ENCODE measurements at places on chromosomes 12 and 14. TPM values are rescaled to one million over a fixed set of nuclear protein-coding genes. Genes with fewer than 3 reads are reported as not detected.

DNA sequence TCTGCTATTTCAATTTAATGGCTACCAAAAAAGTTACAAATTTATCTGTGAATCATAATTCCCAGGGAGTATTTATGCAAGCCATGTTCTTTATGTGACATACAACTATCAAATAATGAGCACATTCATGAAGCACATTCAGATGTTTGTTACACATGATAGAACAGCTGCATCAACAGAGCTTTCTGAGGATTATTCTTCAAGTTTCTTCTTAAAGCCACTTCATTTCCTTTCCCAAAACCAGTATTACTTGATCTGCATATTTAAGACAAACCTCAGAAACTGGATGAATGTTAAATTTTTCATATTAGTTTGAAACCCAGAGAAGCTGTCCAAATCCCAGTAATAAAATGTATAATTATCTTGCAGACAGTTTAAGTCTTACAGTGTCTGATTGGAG, 73.6 kb upstream of the SOX5 start:
- no peak for DNase-seq

The RNASE3 gene
- not detected for total RNA-seq

The TMBIM6 gene
- 818 TPM for total RNA-seq

DNA sequence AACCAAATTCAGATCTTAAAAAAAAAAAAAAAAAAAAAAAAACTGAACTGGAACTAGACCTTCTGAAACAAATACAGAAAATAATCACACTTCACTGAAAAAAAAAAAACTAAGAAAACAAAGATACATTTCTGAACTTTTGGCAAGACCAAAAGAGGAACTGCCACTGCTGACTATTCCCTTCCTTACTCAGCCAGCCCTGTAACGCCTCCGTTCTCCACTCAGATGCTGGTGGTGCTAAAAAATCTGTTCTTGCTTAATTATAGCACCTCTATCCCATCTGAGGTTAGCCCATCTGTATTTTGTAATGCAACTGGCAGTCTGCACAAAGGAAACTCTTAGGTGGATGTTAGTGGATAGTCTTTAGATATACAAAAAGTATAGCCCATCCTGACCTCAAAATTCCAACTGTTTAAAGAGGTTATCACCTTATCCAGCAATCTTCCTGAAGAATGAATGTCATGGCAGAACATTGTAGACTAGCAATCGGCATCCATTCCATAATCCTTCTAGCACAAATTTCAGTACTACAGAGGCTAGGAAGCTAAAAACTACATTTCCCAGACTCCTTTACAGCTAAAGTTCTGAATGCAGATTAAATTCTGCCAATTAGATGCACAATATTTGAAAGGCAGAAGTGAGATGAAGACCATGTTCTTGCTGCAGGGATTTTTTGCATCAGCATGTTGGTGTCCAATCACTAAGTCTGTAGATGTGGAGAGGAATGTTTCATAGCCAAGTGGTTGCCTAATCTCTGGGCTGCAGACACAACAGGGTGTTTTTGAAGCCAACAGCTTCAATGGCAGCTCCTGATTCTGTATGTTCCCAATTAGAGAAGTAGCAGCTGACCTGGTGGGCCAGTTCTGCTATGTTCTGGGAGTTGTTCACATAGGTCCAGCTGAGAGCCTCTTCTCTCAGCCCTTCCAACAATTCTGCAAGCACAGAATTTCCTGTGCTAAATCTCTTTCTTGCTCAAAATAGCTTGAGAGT, 5.7 kb downstream of the MAP3K9 start:
- DNase-seq, result no peak

DNA sequence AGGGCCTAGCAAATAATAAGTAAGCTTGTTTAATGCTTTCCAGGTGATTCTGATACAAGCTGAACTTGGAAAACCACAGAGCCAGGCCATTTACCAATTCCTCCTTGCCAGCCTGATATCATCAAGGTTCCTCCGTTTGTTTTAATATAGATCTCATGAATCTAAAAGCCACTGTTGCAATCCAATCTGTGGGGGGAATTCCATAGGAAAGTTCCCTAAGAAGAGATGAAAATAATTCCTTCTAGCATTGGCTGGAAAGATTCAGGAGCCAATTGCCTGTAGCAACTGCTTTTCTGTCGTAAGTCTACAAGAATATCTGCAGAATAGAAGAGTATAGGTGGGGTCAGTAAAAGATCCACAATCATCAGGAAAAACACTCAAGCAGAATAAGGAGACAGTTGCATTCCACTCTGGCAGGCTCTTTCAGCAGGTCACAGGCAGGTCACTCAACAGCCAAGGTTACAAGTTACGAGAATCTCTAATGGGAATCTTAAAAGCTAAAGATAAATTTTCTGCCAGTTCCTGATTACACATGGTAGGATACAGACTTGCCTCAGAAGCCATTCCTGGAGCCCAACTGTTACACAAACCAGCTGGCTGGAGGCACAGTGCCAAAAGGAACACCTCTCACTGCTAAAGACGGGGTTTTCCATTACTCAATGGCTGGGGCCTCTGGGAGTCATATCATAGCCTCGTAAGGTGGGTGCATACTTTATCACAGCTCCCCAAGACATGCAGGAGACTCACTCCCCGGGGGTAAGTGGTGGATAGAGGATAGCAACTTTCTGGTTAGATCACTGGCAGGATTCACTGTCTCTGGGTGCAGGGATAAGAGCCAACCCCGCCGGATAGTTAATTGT, 43.6 kb downstream of the FGD6 start:
- DNase-seq, result peak; percentile 92

DNA sequence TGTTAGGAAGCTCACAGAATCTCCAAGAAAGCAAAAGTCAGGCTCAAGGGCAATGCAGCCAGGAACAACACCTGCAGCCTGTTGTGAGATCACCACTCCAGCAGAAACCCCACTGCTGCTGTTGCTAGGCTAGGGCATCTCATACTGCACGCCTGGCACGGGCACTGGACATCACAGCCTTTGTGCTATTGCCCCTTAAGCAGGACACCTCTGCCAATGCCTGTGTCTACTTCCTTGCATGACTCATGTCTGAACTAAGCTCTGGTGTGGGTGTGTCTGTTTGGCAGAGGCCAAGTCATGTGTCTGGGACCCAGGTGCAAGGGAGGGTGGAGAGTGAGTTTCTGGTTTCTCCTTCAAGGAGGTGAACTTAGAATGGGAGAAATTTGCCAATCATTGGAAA, 10.0 kb upstream of the DDX47 start:
- peak; percentile 99 for DNase-seq

The CRIP2 gene
- 13.2 TPM for total RNA-seq

GRCh38 chr14:52937869-52938268, 13.0 kb downstream of the FERMT2 start:
- DNase-seq, result no peak

The PKP2 gene
- total RNA-seq, result 53.9 TPM

DNA sequence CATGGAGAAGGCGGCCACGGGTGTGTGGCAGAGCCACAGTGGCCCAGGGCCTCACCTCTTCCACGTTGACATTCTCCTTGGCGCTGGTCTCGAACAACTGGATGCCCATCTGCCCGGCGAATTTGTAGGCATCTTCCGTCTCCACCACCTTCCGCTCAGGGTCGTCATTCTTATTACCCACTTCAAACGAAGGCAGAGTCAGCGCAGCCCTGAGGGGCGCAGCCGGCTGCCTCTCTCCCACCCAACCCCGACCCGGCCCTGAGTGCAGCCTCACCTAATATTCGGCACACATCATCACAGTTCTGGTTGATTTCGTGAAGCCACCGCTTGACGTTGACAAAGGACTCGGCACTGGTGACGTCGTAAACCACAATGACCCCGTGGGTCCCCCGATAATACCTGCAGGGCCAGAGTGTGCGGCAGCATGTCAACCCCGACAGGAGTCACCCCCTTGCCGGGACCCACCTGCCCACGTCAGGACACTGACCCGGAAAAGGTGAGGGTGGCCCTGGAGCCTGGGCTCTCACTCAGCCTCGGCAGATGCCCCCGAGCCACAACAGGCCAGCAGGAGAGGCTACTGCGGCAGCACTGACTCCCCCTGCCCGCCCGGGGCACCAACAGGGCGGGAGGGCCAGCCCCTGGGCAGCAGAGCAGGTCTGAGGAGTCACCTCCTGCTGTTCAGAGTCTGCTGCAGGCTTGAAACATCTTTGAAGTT, 17.6 kb downstream of the RAB35 start:
- DNase-seq, result no peak

- DNase-seq, result no peak
Observed at GRCh38 chr12:16323638-16324037, 23.8 kb upstream of the MGST1 start.

The OTX2 gene
- total RNA-seq, result not detected

- no peak for DNase-seq
Observed at GRCh38 chr14:96058576-96059200, 19.5 kb downstream of the C14orf132 start.

DNA sequence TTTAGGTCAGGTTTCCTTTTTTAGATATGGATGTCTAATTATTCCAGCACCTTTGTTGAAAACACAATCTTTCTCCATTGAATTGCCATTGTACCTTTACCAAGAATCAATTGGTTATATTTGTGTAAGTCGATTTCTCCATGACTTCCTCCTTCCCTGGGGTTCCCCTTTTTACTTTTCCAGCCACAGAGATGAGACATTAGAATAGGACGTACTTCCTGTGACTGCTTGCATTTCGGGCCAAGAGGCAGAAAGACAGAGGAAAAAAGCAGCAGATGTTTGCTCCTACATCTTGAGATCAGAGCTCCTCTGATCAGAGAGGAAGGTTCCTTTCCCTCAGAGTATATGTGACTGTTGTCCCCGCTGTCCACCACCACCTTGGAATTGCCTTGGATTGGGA, 453.7 kb upstream of the RGS6 start:
- DNase-seq, result peak; percentile 75
